NCI-H69 (cell line): ENCODE measurements at places on chromosomes 12 and 14.
A peak's percentile ranks its signal among the peaks of the same experiment; 100 is the strongest.

GRCh38 chr12:64636856-64637255 is 26.6 kb downstream of the RASSF3 start:
- peak; percentile 87 for DNase-seq

GRCh38 chr12:53811606-53812005 is 59.8 kb upstream of the CISTR start:
- DNase-seq = no peak

DNA sequence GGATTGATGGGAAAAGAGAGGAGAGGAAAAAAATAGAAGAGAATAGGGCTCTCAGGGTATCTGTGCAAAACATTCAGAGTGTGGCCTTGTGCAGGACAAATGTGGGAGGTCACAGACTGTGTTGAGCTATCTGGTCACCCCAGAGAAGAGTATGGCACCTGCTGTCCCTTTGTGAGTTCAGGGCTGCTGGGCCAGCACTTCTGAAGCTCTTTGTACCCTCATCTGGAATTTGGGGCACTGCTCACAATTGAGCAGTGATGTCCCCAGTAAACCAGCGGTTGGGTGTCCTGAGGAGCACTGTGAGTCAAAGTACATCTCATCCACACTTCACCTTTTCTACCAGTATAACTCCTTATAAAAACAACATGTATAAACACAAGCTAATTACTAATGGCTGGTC is 2.6 kb upstream of the KRT81 start:
- DNase-seq = no peak

DNA sequence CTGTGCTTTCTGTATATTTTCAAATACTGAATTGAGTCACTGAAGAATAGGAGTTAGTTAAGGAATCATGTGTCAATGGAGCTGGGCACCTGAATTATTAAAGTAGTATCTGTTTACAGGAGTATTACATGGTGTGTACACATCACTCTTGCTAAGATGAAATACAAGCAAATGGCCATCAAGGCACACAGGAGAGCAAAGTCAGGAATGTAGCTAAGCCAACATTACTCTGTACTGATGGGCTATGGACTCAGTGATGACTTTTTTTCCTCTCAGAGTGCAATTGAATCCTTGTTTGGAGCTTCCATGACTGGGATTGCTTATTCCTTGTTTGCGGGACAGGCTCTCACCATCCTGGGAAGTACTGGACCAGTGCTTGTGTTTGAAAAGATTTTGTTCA is 45.5 kb downstream of the SLC4A8 start:
- no peak for DNase-seq

DNA sequence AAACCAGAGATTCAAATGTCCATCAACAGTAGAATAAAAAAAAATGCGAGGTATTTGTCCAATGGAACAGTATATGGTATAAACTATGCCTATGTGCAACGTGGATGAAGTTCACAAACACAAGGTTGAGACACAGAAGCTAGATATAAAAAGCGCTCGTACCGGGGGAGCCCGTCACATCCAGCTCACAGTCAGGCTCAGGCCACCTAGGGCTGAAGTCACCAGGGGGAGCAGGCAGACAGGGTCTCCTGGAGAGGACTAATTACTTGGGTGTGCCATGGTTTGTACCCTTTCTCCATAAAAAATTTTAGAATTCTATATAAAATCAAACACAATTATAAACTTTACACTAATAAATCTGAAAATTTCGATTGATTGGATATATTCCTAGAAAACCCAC is 13.6 kb downstream of the AHNAK2 start:
- no peak for DNase-seq

DNA sequence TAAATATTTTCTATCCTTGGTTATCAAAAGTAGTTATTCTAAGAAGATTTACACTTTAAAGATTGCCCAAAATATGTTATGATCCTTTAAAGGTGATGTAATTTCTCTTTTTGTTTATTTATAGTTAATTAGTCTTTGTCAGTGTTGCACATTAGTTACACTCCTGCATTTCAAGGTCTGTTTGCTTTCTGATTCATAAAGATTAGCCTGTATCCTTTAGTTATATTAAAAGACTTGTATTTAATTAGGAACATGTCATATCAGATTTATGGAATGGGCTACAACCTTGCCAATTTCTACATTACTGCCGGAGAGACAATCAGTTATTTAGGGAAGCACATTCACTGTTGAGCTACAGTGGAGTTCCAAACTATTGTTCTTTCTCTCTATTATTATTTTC is 3.5 kb downstream of the EPYC start:
- peak; percentile 83 for DNase-seq

GRCh38 chr12:125249066-125249824 is 184.0 kb downstream of the AACS start:
- DNase-seq = peak; percentile 33

- peak; percentile 79 for DNase-seq
Measured at GRCh38 chr12:22287776-22288621, 46.5 kb downstream of the ST8SIA1 start.

GRCh38 chr12:59067083-59067482 is 146.8 kb upstream of the LRIG3 start:
- DNase-seq = peak; percentile 92

GRCh38 chr12:27822076-27822712 is 42.2 kb upstream of the MANSC4 start:
- no peak for DNase-seq

- no peak for DNase-seq
Measured at GRCh38 chr14:49612671-49613070, 7.8 kb downstream of the RPL36AL start.

DNA sequence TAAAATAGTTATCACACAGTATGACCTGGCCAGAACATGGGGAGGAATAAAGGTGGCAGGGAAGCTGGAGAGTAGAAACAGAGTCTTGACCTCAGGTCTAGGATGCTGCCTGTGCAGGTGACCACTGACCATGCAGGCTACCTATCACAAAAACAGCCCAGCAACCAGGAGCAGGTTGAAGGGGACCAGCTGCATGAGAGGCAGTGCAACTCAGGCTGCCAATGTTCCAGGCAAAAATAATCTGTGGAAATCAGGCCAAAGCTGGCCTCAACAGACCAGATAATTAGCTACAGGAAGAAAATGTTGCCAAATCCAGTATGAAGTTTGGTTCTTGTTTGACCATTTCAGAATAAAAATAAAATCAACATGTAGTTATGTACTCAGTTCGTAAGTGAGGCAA is 72.6 kb downstream of the PDE6H start:
- no peak for DNase-seq

GRCh38 chr12:124637581-124637981 is 70.2 kb upstream of the NCOR2 start:
- peak; percentile 26 for DNase-seq

GRCh38 chr14:57526942-57527341 is 33.3 kb upstream of the CCDC198 start:
- DNase-seq = peak; percentile 15

GRCh38 chr14:52829527-52830185 is 38.2 kb upstream of the GNPNAT1 start:
- DNase-seq = peak; percentile 70

- DNase-seq = no peak
Measured at GRCh38 chr12:93430280-93430679, 11.5 kb downstream of the UBE2N start.

DNA sequence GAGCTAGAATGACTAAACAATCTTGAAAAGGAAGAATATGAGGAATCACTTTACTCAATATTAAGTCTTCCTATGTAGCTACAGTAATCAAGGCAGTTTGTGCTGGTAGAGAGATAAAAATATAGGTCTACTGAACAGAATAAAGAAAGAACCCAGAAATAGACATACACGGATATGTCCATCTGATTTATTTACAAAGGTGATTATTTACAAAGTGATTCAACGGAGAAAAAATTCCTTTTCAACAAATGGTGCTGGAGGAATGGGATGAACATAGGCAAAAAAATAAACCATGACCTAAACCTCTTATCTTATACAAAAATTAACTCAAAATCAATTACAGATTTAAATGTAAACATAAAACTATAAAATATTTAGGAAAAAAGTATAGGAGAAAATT is 36.6 kb downstream of the TAOK3 start:
- no peak for DNase-seq

- DNase-seq = no peak
Measured at GRCh38 chr12:102059343-102059742, 2.4 kb downstream of the WASHC3 start.

DNA sequence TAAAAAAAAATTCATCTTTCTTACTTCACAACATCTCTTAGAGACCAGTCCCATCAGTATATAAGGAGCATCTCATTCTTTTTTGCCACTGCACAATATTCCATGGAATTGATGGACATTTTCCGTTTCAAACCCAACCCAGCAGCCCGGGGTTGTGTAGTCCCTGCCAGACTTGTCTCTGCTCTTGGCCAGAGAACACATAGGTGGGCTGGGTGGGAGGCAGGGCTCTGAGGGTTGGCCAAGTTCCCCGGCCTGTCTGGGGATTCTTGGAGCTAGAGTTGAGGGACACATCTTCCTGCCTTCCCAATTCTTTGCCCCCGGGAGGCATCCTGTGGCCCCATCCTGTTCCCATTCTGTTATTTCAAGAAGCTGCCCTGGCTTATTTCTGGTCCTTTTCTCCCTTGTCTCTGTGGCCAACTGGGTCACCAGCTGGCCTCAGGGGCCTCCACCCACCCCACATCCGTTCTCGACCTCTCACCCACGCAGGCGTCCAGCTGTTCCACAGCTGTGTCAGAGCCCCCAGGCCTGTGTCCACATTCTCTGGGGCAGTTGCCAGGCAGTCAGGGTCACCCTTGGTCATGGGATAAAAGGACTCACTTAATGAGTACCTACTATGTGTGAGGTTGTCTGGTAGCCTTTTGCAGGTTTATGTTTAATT is 52.0 kb upstream of the CCDC63 start:
- DNase-seq = no peak

GRCh38 chr14:66425402-66425801 is 60.8 kb upstream of the CCDC196 start:
- DNase-seq = no peak

- no peak for DNase-seq
Measured at GRCh38 chr14:66401449-66402095, 84.6 kb upstream of the CCDC196 start.

- no peak for DNase-seq
Measured at GRCh38 chr12:47900131-47901062, 4.4 kb downstream of the VDR start.

DNA sequence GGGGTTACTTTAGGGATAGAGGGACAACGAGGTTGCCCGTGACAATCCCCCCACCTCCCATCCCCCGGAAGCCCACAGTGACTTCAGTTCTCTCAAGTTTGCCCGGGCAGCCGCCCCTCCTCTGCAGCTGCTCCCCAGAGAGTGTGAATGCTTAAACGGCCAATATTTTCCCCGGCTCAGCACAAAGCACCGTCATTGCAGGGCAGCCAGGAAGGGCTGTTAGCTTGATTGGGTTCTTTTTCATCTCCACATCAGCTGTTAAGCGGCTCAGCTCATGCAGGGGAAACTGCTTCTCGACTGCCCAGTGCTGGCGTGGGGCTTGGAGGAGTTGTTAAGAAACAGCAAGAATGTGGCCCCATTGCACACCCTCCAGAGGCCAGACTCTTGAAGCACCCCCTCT is 120.5 kb upstream of the NCOR2 start:
- DNase-seq = peak; percentile 70

DNA sequence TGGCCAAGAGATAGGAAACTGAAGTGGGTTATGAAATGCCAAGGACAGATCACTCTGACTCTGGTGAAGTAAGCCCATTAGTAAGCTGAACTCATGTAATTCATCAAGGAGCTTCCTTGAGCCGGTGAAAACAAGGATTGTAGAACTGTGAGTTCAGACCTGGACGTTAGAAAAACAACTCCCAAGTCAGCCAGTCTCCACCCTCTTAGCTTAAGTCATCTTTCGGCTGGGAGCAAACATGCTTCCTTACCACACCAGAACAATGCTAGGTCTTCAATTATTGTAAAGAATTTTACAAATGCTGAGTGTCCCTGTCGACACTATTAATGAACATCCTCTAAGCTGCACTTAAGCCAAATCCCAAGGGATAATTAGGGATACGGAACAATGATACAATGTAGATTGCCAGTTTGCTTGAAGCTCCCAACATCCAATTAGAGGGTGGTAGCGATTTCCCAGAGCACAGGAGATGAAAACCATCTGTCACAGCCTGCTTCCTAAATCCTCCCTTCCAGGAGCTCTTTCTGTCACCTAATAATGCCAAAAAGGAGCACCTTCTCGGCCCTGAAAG is 45.7 kb upstream of the VASH1 start:
- DNase-seq = peak; percentile 99

DNA sequence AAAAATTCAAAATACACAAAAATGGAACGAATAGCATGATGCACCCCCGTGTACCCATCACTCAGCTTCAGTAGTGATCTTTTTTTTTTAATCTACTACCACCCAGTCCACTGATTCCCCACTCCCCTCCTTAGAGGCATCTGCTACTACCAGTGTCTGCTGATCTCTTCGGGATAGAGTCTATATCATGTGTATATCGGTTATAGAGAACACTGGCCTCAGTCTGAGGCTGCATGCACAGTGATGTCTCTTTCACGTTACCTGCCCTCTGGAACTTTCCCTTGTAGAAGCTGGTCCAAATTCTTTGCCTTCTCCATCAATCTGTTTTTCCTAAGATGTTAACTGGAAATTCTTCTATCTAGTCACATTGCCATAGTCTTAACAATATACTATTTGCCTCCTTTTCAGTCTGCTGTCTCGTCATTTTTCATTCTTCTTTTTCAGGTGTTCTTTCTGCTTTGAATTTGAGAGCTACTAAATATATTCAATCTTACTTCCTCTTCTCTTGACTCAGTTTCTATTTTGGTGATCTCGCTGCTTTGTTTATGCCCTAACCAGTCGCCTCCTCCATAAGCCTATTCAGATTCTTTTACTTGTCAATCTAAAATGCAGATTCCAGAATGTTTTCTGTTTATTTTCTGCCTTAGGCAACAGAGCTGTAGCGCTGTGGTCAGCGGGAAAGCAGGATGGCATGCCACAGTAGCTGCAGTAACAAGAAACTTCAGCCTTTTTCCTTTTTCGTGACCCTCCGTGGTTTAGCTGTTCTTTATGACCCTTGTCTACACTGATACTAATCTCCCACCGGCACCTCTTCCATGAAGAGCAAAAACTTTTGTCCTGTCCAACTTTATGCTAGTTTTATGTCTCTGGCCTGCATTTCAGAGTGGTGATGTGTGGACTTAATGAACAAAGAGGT is 67.0 kb downstream of the FBXW8 start:
- DNase-seq = no peak

GRCh38 chr12:10015450-10015849 is 5.0 kb downstream of the CLEC12B start:
- no peak for DNase-seq

GRCh38 chr12:53616950-53617349 is 9.2 kb downstream of the ATF7 start:
- no peak for DNase-seq

DNA sequence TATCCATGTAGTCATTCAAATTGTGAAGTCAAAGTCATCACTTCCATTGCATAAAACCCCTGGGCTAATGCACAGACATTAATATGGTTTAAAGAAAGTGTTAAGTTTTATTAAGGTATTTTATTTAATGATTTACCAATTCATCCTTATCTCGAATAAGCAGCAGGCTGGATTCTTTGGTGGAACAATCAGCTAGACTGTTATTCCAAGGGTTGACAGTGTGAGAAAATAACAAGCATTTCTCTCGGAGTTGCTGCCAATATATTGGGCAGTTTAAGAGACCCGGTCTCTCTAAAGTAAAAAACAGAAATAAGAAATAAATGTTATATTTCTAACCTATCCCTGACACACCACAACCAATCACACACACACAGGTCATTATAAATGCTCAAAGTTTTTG is 9.4 kb downstream of the KLRB1 start:
- no peak for DNase-seq
